ENCODE measurements at places on chromosomes 1 and 21.

DNA sequence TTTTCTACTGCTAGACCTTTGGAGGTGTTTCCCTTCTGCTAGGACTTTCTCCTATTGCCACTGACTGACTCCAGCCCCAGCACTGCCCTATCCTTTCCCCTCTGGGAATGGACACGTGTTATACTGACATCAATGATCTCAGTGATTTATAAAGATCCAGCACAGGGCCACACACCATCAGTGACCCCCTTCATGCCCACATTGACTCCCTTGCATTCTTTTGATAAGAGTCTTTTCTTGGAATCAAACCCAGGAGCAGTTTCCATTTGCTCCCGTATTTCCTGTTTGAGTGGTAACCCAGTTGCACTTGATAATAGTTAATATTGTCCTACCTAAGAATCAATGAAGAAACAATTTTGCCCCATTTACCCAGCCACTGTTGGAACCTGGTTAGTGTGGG is 501.0 kb upstream of the USP24 start:
- no peak for DNase-seq

DNA sequence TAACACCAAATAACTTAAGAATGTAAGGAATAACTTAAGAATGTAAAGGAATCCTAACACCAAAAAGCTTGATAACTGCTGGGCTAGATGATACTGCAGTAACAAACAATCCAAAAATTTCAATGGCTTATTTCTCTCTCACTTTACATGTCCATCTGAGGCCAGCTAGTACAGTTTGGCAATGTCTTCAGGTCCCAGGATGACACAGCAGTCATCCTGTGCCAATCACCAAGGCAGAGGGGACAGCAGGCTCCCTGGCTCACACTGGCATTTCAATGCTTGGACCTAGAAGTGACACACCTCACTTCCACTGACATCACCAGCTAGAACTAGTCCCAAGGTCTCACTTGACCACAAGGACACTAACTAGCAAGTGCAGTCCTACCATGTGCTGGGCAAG is 15.3 kb downstream of the DNAJC11 start:
- no peak for DNase-seq

- DNase-seq, result no peak
Measured at GRCh38 chr1:203336097-203336496, 14.8 kb downstream of the FMOD start.

- DNase-seq, result no peak
Measured at GRCh38 chr1:58157256-58157655, 389.3 kb downstream of the OMA1 start.

- DNase-seq, result no peak
Measured at GRCh38 chr1:38092256-38092655, 45.7 kb upstream of the POU3F1 start.

GRCh38 chr1:47584249-47584648 is 146.4 kb downstream of the FOXD2 start:
- no peak for DNase-seq

All from cardiac muscle cell (in vitro differentiated cells and primary cell).